ENCODE measurements at places on chromosomes 1 and 21.
A peak's percentile ranks its signal among the peaks of the same experiment; 100 is the strongest.

GRCh38 chr1:183588827-183589226 is 1.4 kb downstream of the NCF2 start:
- DNase-seq: no peak

DNA sequence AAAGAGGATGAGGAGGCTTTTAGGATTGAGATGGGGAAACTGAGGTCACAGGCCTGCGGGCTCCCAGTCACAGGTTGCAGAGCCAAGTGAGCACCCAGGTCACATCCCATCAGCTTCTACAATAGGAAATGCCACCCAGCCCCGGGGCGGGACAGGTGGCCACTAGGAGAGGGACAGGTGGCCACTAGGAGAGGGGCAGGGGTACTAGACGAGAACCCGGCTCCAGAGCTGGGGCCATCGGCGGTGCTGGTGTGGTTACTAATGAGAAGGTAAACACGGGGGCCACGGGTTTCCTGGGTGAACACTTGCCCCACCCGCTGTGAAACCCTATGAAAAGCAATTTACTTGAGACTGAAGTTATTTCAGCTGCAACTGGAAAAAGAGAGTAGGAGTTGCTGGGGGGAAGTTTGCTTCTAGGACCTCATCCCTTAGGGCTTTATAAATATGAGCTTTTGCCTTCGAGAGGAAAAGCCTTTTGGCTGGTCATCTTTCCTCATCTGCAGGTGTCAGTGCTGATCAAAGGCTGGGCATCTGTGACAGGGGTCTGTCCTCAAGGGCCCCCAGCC is 52.5 kb downstream of the MRPL37 start:
- DNase-seq: no peak

GRCh38 chr1:5340560-5341130 is 651.6 kb downstream of the NPHP4 start:
- no peak for DNase-seq

DNA sequence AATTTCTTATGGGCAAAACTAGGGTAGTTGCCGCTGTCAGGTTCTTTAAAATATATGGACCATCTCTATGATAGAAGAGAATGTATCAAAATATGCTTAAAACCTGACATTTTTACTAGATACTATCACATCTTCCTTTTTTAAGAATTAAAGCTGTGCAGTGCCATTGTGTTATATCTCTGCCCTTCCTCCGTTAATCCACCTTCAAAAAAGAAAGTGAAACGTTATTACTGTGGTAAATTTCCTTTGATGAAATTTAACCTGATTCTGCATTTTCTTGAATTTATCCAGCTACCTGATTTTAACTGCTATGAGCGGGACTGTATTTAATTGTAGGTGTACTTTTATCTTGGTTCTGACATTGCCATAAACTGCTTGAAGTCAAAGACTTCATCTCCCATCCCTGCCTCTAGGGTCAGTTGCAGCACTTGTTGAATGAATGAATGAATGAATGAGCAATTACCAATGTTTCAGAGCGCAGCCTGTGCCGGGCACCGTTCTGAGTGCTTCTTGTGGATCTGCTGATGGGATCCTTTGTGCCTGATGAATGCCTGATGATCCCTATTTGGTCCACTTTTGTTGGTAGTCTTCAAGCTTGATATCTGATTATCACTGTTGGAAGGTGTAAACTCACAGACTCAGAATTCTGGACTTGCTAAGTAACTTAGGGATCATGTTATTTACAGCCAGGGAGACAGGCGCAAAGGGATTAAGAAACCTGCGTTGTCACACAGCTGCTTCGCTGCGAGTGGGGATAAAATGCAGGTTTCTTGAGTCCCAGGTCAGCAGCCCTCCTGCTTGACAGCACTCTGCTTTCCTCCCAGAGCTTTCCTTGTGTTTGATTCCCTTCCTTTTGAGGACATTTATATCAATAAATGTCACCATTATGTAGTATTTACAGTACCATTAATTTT is 30.1 kb downstream of the SMYD2 start:
- DNase-seq: no peak

DNA sequence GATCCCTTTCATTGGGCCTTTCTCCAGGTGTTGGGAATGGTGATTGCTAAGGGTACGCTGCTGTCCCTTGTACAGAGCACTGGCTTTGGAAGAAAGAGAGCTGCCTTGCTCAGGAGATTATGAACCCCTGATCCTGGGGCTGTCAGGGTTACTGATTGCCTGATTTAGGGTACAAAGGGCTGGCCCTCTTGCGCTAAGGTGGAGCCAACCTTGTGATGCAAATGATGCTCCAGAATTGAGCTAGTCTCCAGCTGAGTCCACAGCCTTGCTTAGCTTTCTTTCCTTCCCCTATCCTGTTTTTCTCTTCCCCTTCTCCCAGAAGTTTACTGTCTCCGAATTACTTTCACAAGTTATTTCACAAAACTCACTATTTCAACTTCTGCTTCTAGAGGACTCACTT is 334.7 kb downstream of the AMY1C start:
- no peak for DNase-seq

- DNase-seq: no peak
Measured at GRCh38 chr1:9621032-9621431, 30.5 kb upstream of the PIK3CD start.

- peak; percentile 1 for DNase-seq
Measured at GRCh38 chr1:104132382-104132973, 382.8 kb downstream of the AMY1C start.

DNA sequence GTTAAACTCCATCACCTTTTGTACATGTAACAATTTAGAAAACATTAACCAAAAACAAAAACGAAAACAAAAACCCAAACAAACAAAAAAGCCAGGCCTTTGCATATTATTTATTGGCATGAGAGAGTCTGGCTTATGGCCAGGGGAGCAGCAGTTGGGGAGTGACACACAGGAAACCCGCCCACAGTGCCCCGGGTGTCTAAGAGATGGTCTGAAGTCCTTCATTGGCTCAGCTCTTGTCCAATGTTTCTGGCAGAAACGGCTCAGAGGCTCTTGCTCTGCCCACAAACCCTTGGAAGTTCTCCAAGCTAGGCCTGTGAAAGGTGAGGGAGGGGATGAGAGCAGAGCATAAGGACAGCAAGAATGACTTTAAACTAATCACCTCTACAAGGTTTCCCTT is 131.5 kb downstream of the CNIH3 start:
- DNase-seq: no peak

DNA sequence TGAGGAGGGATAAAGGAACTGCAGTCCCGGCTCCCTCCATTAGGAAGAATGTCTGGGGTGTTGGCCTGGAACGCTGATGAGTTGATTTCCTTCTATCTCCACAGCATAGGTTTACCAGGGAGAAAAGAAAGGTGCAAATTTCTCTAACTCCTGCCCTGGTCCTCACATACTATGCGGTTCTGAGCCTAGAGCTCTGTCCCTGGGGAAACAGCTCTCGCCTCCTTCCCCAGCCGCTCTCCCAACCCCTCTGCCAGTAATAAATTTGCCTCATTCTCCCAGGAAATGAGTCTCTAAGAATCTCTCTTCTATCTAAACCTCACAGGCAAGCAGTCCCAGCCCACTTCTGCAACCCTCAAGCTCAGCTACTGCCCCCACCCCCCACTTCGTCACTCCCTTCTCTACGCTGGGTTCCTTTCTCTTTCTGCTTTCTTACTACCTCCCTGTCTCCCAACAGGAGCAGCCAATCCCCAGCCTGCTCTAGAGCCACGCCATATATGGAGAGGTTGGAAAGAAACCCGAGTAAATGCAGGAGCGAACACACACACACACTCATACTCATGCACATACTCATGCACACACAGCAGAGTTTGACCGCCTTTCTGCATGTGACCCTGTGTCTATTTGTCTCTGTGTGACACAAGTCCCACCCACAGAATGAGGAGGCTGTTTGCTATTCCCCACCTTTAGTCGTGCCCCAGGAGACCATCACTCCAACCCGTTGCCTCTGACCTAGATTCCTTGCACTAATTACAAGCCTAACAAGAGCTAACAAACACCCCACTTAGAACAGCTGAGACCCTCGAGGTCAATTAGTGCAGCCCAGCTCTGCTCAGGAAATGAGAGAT is 13.4 kb downstream of the PLEKHO1 start:
- DNase-seq: peak; percentile 75

- peak; percentile 52 for DNase-seq
Measured at GRCh38 chr21:34524646-34525601, 12.9 kb upstream of the KCNE1 start.

GRCh38 chr1:150154143-150154542 is 4.4 kb downstream of the PLEKHO1 start:
- DNase-seq: no peak

DNA sequence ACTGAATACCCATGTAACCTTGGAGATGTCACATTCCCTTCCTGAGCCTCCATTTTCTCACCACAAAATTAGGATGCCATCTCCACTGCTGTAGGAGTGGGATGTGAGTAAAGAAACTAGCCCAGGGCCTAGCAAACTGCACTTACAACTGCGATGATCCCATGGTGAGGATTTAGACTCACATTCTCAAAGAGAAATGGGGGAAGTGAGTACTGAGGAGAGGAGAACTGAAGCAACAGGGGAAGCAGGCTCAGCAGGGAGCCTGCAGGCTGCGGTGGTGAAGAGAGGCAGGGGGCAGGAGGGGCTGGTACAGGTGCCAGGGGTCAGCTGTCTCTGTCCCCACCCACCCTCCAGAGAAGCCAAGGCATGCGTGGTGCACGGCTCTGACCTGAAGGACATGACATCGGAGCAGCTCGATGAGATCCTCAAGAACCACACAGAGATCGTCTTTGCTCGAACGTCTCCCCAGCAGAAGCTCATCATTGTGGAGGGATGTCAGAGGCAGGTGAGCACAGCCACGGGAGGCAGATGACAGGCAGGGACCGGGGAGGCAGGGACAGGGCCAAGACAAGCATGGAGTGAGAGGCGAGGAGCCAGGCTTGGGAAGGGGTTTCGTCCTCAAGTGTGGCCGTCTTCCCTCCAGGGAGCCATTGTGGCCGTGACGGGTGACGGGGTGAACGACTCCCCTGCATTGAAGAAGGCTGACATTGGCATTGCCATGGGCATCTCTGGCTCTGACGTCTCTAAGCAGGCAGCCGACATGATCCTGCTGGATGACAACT is 16.4 kb upstream of the ATP1A4 start:
- DNase-seq: no peak

DNA sequence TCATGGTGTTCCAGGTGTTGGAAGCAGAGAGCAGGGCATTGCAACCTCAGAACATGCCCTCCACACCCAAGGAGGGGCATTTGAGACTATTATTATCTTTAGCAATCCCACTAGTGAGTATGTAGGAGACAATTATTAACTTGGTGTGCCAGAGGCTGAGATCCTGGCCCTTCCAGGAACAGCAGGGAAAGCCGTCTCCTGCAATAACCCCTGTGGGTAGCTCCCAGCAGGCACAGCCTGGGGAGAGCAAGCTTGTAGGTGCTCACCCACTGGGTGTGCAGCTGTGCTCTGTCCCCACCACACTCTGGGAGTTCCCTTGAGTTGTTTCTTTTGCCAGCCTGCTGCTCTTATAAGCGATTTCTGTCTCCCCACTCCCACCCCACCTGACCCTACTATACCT is 10.3 kb downstream of the CFAP107 start:
- DNase-seq: no peak

- peak; percentile 49 for DNase-seq
Measured at GRCh38 chr1:9129266-9130041, 552 bp upstream of the GPR157 start.

DNA sequence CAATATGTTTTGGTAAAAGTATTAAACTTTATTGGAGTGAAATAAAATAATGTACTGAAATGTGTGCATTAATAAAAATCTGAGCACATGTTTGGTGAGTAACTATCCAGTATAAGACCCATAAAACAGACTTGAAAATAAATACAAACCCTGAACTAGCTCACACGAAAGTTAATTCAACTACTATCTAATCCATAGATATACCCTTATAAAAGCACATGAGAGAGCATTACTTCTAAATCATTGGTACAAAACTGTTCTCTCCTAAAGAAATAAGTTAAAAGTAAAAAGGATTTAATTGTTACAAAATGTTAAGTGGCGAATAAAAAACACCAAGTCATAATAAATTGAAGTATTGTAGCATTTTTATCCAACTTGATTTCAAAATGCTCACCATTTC is 295.6 kb downstream of the PTPRC start:
- DNase-seq: no peak

- peak; percentile 66 for DNase-seq
Measured at GRCh38 chr1:202589190-202589930, 120.9 kb downstream of the SYT2 start.

GRCh38 chr1:41498391-41498790 is 13.9 kb upstream of the EDN2 start:
- DNase-seq: no peak

DNA sequence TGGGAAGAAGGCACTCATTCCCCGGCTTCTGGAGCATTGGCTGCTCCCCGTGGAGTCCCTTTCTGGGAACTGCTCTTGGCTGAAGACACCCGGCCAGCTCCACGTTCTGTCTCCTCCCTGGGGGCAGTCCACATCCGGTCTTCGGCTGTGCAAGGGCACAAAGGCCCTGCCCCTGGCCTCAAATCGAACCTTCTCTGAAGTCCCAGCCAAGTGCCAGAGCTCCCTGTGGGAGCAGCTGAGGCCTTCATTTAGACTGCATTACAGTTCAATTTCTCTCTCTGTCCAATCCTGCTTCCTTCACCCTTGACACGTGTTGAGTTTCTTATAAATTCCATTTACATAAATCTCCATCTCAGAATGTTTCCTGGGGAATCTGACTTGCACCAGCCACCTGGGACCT is 132.9 kb upstream of the POU3F1 start:
- no peak for DNase-seq

DNA sequence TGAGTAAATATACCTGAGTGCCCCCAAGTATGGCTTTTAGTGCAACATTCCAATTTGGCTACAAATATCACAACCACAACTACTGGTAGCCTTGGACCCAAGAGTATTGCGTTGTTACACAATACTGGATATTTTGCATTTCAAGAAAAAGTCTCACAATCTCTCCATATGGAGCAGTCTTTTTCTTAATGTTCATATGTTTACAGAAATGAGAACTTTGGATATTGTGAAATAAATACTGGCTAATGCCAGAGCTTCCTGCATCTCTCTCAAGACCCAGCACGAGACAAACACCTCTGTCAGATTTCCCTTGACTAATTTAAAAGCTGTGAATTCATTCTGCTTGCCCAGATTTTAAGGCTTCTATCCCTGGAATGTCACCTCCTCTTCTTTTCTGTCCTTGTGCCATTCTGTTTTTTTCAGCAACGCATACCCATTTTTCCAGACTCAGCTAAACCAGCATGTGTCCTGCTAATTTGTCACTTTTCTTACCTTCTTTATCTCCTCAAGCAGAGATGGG is 136.2 kb upstream of the BACE2 start:
- no peak for DNase-seq

DNA sequence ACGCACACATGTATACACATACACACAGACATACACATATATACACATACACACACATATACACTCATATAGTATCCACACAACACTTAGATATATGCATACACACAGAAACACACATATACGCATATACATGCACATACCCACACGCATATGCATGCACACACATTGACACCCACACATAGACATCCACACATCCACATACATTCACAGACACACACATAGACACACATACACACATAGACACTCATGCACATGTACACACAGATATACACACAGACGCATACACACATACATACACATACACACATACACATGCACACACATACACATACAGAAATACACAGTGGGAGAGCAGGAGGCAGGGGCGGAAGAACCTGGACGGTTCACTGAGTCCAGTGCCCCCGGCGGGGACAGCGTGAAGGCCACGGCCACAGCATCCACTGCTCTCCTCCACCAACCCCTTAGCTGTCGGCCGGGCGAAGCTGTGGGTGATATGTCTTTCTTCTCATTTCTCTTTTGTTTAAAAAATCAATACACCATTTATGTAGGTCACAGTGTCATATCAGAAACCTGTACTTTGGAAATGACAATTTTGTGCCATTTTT is 2.8 kb upstream of the C1QB start:
- DNase-seq: no peak

GRCh38 chr1:44630116-44630515 is 44.2 kb downstream of the TMEM53 start:
- DNase-seq: no peak

All from right kidney (tissue), 9 donors.